ENCODE measurements at places on chromosomes 11 and 22.

DNA sequence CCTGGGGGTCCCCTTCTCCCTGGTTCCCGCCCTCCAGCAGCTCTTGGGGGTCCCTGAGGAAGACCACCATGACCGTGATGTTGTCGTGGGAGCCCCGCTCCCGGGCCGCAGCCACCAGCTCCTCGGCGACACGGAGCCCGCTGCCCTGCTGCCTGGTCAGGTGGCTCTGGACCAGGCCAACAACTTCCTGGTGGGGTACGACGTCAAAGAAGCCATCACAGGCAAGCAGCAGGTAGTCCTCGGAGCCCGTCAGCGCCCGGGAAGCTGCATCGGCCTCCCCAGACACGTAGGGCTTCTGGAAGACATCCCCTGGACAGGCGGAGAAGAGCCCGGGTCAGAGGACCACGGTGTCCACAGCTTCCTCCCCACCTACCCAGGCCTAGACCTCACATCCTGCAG lies 29.5 kb downstream of the PPM1F start:
- DNase-seq, result no peak

DNA sequence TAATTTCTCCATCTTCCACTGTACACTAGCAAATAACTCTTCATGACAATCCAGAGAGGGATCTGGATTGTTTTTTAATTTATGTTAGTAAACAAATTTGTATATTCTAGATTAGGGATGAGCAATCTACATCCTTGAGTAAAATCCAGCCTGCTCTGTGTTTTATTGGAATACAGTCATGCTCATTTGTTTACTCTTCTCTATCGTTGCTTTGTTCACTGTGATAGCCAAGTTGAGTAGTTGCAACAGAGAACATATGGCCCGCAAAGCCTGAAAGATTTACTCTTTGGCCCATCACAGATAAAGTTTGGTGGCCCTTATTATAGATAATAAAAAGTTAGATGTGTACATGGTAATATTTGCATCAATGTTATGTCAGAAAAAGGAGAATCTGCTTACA lies 6.2 kb upstream of the BLID start:
- DNase-seq, result no peak

DNA sequence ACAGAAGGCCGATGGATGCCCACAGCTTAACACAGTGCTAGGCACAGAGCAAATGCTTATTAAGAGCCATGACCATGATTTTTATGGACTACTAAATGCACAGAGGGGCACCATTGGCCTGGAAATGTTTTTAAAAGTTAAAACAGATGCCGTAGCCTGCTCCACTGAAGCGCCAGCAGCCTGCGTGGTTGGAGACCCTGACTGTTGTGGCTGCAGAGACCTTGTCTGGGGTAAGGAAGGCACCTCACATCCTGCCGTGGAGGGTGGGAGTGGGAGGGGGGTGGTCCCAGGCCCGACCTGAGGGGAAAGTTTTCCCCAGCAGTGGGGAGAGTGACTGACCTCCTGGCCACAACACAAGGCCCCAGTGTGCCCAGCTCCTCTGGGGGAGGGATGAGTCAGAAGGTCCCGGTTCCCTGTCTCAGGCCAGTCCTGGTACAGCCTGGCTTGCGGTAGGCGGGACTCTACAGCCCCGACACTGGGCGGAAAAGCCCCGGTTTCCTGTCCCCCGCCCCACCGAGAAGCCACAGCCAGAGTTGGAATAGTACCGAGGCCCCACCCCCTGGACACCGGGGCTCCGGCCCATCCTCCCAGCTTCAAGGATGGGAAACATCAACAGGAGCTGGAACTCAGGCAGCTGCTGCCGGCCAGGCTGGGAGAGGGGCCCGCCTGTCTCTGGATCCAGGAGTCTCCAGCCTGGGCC lies 7.0 kb downstream of the CHST1 start:
- no peak for DNase-seq

GRCh38 chr22:23847991-23848864 lies 9.4 kb upstream of the DERL3 start:
- DNase-seq, result no peak

DNA sequence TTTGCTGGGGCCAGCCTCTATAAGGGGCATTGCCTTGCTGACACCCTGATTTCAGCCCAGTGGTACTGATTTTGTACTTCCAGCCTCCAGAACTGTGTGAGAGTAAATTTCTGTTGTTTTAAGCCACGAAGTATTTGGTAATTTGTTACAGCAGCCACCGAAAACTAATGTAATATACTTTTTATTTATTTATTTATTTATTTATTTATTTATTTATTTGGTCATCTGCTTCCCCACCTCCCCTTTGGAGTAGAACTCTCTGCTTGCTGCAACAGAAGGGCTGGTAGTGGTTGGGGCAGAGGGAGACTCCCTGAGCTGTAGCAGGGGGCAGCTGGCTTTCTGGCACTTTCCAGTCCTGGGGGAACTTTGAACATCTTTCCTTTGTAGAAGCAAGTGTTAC lies 128.4 kb upstream of the RAG2 start:
- no peak for DNase-seq

- no peak for DNase-seq
Measured at GRCh38 chr11:6203327-6203726, 2.0 kb upstream of the C11orf42 start.

DNA sequence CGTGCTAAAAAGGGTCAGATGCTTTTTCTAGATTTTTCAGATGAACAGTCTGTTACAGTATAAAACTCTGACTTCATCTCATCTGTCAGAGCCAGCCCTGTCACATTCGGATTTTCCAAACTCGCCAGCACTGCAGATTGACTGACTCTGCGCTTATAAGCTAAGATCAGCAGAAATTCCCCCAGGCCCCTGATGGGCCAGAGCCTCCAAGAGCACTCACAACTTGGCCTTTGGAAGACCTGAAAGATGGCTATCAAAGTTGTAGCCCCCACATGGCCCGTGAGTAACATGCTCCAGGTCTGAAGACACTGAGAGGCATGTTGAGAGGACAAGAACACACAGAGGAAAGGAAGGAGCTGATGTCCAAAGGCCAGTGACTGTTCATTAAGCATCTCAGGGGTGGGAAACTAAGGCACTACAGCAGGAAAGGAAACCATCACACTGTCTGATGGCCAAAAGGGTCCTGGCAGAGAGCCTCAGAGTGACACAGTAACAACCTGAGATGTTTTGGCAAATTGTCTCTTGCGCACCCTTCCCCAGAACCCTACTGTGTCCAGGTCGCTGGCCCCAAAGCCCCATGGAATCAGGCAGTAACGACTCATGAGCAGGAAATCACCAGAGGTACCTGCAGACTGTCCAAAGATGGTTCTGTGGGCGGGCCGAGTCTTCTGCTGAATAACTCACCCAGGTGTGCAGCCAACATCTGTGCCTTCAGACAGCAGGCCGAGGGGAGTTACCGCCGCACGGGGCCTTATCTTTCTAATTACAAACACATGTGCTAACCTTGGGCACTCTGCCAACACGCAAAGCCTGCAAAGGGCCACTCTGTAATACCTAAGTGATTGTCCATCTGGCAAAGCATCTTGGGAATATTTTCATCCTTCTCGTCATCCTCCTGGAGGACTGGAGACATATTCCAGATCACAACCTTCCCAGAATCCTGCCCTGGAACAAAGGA lies 23.6 kb downstream of the HIRA start:
- no peak for DNase-seq

GRCh38 chr11:16114978-16115871 lies 241.1 kb downstream of the SOX6 start:
- no peak for DNase-seq

DNA sequence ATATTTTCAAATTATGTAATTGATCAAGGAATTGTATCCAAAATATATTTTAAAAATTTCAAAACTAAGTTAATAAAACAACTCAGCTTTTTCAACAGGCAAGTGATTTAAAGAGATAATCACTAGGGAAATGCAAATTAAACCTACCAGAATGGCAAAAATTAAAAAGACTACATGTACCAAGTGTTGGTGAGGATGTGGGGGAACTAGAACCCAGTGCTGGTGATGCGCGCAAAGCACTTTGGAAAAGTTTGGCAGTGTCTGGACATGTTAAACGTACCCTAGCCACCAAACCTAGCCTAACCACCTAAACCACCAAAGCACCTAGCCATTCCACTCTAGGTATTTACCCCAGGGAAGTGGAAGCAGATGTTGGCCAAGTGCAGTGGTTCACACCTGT lies 22.9 kb downstream of the PACSIN2 start:
- no peak for DNase-seq

DNA sequence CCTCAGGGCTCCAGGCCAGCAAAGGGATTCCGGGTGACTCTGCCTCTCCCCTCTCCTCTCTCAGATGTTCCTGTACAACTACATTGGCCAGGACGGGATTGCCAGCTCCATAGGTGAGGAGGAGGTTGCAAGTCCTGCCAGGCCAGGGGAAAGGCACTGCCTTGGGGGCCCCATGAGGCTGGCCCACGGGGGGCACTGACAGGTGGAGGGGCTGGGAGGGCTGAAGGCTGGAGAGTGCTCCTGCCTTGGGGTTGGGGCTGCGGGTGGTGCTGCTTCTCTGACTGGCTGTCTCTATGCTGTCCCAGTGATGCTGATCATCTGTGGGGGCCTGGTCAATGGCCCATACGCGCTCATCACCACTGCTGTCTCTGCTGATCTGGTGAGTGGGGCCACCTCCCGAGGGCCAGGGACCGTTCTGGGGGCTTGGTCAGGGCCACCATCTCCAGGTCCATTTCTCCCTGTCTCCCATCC lies 21.7 kb downstream of the SLC37A2 start:
- DNase-seq, result no peak

- no peak for DNase-seq
Measured at GRCh38 chr11:23632293-23632692, 772.0 kb upstream of the CCDC179 start.

DNA sequence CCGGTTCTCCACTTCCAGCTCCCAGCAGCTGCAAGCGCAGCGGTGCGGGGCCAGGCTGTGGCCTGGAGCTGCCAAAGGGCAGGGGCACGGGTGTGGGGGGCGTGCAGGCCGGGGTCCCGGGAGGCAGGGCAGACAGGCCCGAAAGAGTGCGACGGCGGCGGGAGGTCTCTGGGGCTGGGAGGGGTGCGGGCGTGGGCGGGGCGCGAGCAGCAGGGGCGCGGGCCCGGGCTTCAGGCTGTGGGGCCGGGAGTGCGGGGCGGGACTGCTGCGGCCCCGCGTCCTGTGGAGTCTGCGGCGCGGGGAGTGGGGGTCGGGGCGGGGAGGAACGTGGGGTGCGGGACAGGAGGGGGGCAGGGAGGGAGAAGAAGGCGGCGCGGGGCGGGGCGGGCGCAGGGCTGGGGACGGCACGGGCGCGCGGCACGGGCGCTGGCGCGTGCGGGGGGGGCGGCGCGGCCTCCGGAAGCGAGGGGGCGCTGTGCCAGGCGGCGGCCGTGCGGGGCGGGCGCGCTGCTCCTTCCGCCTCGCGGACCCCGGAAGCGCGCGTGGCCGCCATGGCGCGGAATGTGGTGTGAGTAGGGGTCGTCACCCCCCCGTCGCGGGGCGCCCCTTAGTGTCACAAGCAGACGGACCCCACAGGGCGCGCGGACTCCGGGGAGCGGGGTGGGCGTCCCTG lies at the start of gene MRPL23:
Gene MRPL23 (plus strand): TSS at position 521 of the 673 bp plus-strand sequence. CDS start 31 bp downstream, at position 552.
- peak; percentile 14 for DNase-seq

DNA sequence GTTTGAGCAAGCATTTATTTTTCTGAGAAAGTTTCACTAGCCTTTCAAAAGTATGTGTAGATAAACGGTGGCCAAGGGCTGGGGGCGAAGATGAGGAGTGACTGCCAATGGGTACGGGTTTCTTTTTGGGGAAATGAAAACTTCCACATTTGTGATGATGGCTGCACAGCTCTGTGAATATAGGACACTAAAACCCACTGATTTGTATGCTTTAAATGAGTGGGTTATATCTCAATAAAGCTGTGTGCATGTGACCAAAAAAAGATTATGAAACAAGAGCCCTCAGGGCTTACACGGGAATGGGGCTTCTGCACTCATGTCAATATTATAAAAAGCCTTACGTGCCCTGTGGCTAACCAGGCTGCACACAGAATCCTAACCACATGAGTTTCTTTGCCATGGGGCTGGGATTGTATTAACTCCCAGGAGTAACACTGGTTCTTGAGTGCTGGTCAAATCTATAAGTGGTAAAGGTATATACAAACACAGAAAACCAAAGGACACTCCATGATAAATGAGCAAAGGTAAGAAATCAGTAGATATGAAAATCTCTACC lies 31.3 kb downstream of the ABCC8 start:
- DNase-seq, result no peak

- no peak for DNase-seq
Measured at GRCh38 chr11:19714387-19715363, 2.0 kb downstream of the NAV2 start.

DNA sequence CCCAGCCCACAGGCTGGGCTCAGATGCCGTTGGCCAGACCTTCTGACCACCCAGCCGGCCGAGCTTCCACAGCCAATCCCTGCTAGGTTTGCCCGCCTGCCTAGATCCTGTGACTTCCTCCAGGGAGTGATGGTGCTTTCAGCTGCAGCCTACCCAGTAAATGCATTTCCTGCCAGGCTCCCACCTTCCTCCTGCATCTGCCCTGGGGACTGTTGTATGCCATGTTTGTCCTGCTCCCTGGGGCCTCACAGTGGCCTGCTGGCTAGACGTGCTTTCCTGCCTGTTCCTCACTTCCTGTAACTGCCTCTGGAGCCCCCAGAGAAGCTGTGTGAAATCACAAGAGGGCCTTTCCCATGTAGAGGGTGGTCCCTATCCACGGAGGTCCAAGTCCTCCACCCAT lies 86.2 kb downstream of the GALNT18 start:
- no peak for DNase-seq

DNA sequence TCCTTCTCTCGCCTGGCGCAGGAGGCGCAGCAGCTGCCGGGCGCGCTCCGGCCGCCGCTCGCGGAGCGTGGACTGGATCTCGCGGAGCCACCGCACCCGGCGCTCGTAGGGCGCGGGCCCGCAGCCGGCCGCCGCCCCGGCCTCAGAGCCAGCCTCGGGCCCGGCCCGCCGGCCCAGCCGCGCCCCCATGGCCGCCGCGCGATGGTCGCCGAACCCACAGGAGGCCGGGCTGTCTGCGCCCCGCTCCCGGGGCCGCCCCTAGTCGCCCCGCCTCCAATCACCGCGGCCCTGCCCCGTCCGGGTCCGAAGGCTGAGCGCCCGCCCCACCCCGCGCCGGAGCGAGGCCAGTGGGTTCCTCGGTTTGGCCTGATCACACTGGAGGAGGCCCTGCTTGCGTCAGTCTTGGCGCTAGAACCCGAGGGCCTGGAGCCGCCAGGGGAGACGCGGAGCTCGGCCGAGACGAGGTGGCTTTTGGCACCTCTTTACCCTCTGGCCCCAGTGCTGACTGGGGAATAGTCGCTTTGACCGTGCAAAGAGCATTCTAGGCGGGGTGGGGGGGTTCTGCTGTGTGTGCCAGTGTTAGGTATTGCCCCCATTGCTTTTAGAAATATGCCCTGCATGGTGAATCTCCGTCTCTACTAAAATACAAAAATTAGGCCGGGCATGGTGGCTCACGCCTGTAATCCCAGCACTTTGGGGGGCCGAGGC lies at the start of gene LRRC75B:
Gene LRRC75B (minus strand): TSS at position 223 of the 708 bp plus-strand sequence. CDS start 34 bp downstream, at position 189.
- DNase-seq, result peak; percentile 44

GRCh38 chr11:109197656-109198055 lies 224.3 kb upstream of the C11orf87 start:
- no peak for DNase-seq
